AG04450 (cell line): ENCODE measurements at places on chromosomes 2 and 18. TPM values are rescaled to one million over a fixed set of nuclear protein-coding genes. Genes with fewer than 3 reads are reported as not detected.

GRCh38 chr2:180709392-180710145 is 270.8 kb upstream of the UBE2E3 start:
- no peak for DNase-seq

DNA sequence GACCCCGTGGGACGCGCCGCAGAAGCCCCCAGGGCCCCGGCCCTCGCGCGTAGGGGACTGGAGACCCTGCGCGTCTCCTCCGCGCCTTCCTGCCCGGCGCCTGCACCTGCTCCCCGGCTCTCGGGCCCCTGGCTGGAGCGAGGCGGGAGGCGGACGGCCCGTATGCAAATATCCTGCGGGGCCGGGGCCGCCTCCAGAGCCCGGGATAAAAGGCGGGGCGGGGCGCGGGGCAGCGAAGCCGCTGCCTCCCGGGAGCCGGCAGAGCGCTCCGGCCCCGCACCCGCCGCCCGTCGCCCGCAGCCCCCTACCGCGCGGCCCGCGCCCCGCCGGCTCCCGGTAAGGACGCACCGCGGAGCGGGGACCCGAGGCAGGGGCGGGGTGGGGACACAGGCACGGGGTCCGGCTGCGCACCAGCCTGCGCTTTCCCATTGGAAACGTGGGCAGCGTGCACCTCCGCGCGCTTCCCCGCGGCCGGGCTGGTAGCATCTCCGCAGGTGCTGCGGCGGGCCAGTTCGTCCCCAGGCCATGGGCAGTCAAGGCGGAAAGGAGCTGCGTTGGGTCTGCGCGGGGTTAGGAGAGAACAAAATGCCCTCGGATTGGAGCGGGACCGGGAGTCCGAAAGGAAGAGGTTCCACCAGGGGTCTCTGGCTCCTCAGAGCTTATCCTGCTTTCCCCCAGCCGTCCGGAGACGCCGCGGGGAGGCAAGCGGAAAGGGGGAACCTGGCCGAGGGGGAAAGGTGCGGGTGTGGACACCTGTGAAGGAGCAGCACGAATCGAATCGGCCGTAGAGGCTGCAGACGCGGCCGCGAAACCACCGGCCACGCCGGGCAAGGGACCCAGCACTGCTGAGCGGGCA is at the start of gene ATP6V1C2:
ATP6V1C2 (plus strand) TSS at position 235 of the 856 bp plus-strand sequence. CDS start 1,220 bp downstream, outside the sequence.
- DNase-seq, result no peak

- DNase-seq, result no peak
Observed at GRCh38 chr2:144256996-144257707, 262.8 kb downstream of the ZEB2 start.

The SCYGR4 gene
- polyA plus RNA-seq, result not detected in 2 replicates

- no peak for DNase-seq
Observed at GRCh38 chr2:15584316-15584715, 7.4 kb upstream of the DDX1 start.

DNA sequence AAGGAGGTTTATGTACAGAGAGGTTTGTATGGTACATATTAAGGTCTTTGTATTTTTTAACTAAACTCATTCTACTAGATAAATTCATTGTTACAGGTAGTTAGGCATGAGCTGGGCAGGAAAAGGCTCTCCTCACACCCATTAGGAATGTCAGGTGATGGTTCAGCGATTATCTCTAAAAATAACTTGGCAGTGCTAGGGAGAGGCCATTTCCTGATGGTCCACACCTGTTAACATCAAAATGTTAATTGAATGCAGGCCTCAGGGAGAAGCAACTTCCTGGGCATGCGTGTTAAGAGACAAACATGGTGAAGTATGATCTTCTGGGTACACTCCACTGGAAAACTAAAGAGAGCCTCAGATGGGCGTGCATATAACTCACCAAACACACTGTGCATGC is 73.6 kb downstream of the ARL6IP6 start:
- no peak for DNase-seq

The NT5DC4 gene
- polyA plus RNA-seq, result not detected in 2 replicates

The YES1 gene
- 18.7 and 23.3 TPM in 2 replicates for polyA plus RNA-seq

The DCC gene
- 0.46 and 0.67 TPM in 2 replicates for polyA plus RNA-seq

GRCh38 chr2:242054406-242054805 is 184.9 kb downstream of the RTP5 start:
- DNase-seq, result no peak

- no peak for DNase-seq
Observed at GRCh38 chr18:7023581-7023980, 94.0 kb downstream of the LAMA1 start.

GRCh38 chr2:226581661-226582060 is 218.0 kb downstream of the IRS1 start:
- DNase-seq, result no peak

DNA sequence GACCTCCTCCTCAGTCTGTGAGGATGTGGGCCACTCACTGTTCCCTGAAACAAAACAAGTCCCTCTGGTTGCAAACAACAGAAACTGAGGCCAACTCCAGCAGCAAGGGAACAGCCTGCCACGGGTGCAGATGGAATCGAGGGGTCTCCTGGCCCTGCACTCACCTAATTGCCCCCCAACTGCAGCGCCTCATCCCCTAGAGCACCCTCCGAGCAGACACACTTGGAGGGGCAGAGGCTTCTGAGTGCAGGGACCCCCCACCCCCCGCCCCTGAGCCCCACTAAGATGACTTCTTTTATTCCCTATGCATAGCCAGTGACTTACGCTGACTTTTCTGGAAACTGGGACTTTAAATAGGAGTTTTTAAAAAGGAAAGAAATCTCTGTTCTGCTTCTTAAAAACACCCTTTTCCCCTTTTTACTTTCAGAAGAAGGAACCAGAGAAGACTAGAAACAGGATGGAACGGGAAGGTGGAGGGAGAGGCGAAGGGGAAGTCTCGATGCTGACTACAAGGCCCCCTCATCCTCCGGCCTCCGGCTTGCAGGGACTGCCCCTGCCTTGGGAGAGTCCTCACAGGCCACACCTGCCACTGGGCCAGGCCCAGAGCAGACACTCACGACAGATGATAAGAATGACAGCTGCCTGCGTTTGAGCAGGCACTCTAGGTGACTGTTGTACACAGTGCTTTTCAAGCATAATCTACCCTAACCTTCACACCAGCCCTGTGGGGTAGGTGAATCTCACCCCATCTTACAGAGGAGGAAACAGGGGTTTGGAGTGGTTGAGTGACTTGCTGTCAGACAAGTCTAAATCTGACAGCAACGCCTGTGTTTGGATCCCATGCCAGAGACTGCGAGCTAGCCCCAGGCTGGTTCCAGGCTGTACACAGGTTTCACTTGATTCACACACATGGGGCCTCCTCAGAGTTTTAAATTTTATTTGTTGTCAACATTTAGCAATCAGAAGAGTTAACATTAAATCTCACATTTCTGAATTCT is 28.2 kb upstream of the BIN1 start:
- DNase-seq, result no peak

- no peak for DNase-seq
Observed at GRCh38 chr2:77185052-77185451, 337.1 kb downstream of the LRRTM4 start.

DNA sequence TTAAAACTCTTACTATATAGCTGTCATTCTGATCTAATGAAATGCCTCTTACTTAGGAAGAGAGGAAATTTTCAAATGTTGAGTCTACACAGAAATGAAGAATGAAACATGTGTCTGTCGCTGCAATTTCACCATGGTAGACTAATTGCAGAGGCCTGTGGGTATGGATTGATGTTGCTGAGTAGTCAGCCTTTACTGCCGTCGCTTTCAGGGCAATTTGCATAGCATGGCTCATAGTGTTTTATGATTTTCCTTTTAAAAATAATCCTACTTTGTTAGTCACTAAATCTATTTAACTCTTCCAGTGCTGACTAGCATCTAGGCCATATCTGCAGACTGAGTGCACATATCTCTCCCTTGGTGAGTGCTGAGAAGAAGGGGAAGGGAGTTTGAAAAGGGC is 819.2 kb downstream of the SATB2 start:
- DNase-seq, result no peak
